Large intestine (tissue), 12 donors: ENCODE measurements at places on chromosomes 3 and 15. TPM values are rescaled to one million over a fixed set of nuclear protein-coding genes. Genes with fewer than 3 reads are reported as not detected.

- H3K27ac ChIP-seq, result no peak overlapping the region
- H3K36me3 ChIP-seq, result no peaks in the 10 kb centered on the region
- H3K4me3 ChIP-seq, result no peak overlapping the region
- no peaks in the 10 kb centered on the region for H3K27me3 ChIP-seq
- H3K4me1 ChIP-seq, result no peaks in the 10 kb centered on the region
Observed at GRCh38 chr15:96807361-96807760, 476.9 kb downstream of the NR2F2 start.

DNA sequence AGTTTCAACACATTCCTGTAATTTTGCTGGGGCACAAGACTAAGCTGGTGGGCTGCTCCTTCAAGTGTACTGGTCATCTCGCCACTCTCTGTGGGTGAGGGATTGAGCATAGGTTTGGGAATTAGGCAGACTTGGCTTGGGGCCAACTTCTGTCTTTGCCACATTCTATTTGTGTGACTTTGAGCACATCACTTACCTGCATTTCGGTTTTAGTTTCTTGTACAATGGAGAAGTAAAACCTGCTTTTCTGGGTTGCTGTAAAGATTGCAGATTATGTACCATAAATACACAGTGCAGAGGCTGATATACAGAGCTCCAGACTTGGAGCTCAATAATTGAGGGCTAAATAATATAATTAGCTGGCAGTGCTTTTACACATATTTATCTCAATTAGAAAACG lies 162.1 kb downstream of the C3orf38 start:
- peaks cover 4% of the 10 kb centered on the region for H3K27me3 ChIP-seq
- no peaks in the 10 kb centered on the region for H3K36me3 ChIP-seq
- H3K4me1 ChIP-seq, result no peaks in the 10 kb centered on the region
- DNase-seq, result no peak
- H3K4me3 ChIP-seq, result no peak overlapping the region
- no peak overlapping the region for H3K27ac ChIP-seq

- no peak overlapping the region for H3K4me3 ChIP-seq
- no peak for DNase-seq
- no peaks in the 10 kb centered on the region for H3K36me3 ChIP-seq
Observed at GRCh38 chr3:13008155-13008995, 64.9 kb downstream of the IQSEC1 start.

The BUB1B gene
- polyA plus RNA-seq, result 12.8 TPM

The HIGD1A gene
- polyA plus RNA-seq, result 119 TPM

- no peak for DNase-seq
- peaks cover 3% of the 10 kb centered on the region for H3K36me3 ChIP-seq
- no peak overlapping the region for H3K4me3 ChIP-seq
- H3K27me3 ChIP-seq, result no peaks in the 10 kb centered on the region
- H3K4me1 ChIP-seq, result no peaks in the 10 kb centered on the region
Observed at GRCh38 chr3:155548195-155548594, 196.7 kb downstream of the PLCH1 start.

DNA sequence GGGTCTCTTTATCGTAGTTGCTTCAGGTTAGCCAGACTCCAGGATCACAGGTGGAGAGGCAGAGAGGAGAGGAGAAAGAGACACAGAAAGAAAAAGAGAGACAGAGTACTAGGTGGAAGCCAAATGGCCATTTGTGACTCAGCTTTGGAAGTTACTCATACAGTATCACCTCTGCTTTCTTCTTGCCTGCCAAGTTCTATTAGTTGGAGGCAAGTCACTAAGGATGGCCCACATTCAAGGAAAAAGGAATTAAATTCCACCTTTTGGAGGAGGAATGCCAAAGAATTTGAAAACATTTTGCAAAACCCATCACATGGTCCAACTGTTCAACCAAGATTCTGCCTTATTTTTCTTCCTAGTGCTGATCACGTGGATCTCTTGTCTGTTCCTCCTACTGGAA lies 291.1 kb downstream of the CHL1 start:
- H3K27me3 ChIP-seq, result no peaks in the 10 kb centered on the region
- H3K27ac ChIP-seq, result no peak overlapping the region
- no peak for DNase-seq

DNA sequence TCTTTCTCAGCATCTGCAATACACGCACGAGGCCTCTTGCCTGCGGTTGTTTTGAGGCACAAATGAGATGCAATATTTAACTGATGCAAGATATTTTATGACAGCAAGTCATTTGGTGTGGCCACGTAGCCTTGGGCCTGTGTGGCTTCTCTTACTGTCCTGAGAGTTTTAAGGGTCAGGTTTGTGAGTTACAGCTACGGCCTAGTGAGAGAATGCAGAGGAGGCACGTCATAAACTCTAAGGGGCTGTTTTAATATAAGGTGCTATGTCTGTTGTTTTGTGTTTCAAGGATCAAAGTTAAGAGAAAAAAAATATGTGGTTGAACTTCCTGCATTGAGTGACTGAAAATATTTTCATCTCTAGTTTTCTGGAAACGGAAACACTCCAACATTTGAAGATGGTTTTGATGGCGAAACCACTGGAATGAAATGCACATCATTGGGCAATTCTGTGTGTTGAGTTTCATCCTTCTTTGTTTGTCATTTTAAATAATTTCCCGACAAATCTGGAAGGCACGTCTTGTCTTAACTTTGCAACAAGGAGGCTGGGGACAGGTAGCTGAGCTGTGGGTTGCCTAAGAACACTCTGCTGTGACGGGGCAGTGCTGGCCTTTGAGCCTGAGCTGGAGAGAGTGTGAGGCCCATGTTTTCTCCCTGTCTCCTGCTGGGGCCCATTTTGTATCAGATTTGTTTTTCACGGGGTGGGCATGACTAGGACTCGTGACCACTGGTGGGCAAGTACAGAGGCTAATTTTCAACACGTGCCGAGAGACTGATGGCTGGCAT lies 5.1 kb downstream of the APBA2 start:
- H3K27ac ChIP-seq, result no peak overlapping the region
- H3K4me3 ChIP-seq, result no peak overlapping the region
- H3K27me3 ChIP-seq, result peaks cover 14% of the 10 kb centered on the region
- DNase-seq, result no peak

GRCh38 chr3:150174179-150174578 lies 203.5 kb upstream of the PFN2 start:
- no peak overlapping the region for H3K27ac ChIP-seq
- no peak overlapping the region for H3K4me3 ChIP-seq
- H3K36me3 ChIP-seq, result no peaks in the 10 kb centered on the region
- no peaks in the 10 kb centered on the region for H3K27me3 ChIP-seq
- DNase-seq, result no peak

DNA sequence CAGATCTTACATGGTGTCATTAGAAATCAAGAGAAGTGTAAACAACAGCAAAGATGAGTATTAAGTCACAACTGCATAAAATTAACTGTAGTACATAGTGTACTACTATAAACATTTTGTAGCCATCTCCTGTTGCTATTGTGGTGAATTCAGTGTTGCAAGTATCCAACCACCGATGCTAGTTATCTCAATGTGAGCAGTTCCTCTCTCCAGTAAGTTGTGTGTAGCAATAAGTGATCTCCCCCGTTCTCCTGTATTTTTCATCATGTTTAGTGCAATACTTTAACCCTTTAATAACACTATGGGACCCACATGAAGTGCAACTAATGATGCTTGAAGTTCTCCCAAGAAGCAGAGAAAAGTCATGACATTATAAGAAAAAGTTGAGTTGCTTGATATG lies 264.7 kb upstream of the KCNH8 start:
- DNase-seq, result no peak
- H3K36me3 ChIP-seq, result no peaks in the 10 kb centered on the region
- H3K4me3 ChIP-seq, result no peak overlapping the region
- H3K27me3 ChIP-seq, result no peaks in the 10 kb centered on the region
- H3K27ac ChIP-seq, result no peak overlapping the region

- H3K27ac ChIP-seq, result no peak overlapping the region
- peaks cover 13% of the 10 kb centered on the region for H3K36me3 ChIP-seq
- DNase-seq, result peak; percentile 42
- peaks cover 30% of the 10 kb centered on the region for H3K4me1 ChIP-seq
Observed at GRCh38 chr3:128324911-128325592, 141.6 kb downstream of the DNAJB8 start.

The PEX5L gene
- 0.61 TPM for polyA plus RNA-seq

DNA sequence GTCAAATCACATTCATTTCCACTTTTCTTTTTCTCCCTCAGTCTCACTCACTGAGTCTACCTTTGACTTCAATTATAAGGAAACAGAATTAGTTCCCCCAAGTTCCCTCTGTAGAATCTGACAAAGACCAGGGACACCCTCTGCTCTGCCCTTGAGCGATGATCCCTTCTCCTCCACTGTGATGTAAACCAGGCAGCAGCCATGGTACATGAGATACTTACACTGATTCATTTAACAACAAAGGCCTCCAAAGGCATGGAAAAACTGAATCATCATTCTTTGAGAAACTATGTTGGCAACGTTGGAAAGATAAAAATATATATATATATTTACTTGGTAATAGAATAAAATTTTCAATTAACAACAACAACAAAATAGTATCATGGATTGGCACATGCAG lies 84.1 kb downstream of the P3H2 start:
- H3K27ac ChIP-seq, result no peak overlapping the region
- DNase-seq, result no peak
- H3K36me3 ChIP-seq, result no peaks in the 10 kb centered on the region
- H3K27me3 ChIP-seq, result no peaks in the 10 kb centered on the region
- no peak overlapping the region for H3K4me3 ChIP-seq

The LSAMP gene
- 7.6 TPM for polyA plus RNA-seq

DNA sequence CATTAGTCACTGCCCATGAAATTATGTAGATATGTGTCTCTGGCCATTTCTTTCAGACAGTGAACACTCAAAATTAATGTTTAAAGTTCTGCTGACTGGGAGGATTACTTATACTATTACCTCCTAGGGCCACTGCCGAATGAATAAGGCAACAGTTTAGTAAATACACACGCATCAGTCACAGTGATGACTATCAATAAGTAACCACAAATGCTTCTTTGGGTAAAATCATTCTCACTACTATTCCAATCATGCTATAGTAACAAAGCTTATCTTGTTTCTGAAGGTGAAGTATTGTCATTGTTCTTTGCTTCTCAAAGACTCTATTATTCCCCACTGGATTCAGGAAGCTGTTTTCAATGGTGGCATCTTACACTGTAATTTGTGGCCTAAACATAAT lies 478.8 kb downstream of the EPHA3 start:
- H3K27me3 ChIP-seq, result no peaks in the 10 kb centered on the region
- no peak overlapping the region for H3K27ac ChIP-seq
- H3K36me3 ChIP-seq, result no peaks in the 10 kb centered on the region
- DNase-seq, result no peak
- no peaks in the 10 kb centered on the region for H3K4me1 ChIP-seq

DNA sequence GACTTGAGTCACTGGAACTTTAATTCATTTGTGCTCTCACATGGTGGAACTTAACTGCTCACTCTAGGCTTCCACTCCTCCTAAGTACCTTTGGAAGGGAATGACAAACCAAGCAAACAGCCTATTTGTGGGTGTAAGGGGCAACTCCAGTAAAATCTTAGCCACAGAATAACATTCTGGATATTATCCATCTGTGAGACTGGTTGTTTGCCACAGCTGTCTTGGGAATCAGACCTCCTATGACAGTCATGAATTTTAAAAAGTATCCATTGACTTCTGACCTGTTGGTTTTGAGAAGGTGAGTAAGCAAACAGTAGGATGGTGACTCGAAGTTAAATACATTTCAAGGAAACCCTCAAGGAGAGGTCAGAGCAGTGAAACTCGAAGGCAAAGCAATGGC lies 147.3 kb upstream of the CDIN1 start:
- no peak for DNase-seq
- no peaks in the 10 kb centered on the region for H3K36me3 ChIP-seq
- H3K4me3 ChIP-seq, result no peak overlapping the region
- H3K27me3 ChIP-seq, result no peaks in the 10 kb centered on the region
- H3K4me1 ChIP-seq, result no peaks in the 10 kb centered on the region

The P2RY1 gene
- polyA plus RNA-seq, result 10.9 TPM

DNA sequence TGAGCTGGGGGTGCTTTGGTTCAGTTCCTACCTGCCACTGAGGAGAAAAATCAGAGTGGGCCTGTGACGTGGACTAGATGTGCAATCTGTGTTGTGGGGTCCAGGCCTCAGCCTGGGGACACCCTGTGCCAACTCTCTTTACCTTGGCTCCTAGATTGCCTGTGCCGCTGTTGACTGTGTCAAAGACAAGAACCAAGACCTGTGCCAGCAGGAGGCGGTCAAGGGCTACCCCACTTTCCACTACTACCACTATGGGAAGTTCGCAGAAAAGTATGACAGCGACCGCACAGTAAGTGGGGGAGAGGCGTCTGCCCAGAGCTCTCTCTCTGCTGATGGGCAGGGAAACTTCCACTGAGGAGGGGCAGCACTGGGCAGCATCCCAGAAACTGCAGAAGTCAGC lies 40.6 kb upstream of the SEC22A start:
- no peaks in the 10 kb centered on the region for H3K4me1 ChIP-seq
- DNase-seq, result no peak
- peaks cover 77% of the 10 kb centered on the region for H3K36me3 ChIP-seq
- no peaks in the 10 kb centered on the region for H3K27me3 ChIP-seq
- no peak overlapping the region for H3K27ac ChIP-seq
